Activated gamma-delta T cell treated with Interleukin-2 at 50 U/mL for 16 hours (primary cell): ENCODE measurements at places on chromosomes 2 and 18.

DNA sequence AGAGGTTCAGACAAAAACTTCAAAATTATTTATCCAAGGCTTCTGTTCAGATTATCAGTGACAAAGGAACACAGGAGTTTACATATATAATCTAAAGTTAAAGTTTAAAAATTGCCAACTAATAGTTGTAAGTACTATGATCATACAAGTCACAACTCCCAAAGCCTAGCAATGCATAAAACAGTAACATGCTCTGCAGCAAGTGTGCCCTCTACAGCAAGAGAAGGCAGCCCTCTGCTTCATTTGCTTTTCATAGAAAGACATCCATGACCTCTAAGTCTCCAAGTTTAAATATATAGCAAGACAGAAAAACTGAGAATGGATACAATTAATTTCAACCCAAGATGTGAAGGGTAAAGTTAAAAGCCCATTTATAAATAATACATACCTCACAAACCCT, 13.3 kb downstream of the RAB1A start:
- no peak for DNase-seq

DNA sequence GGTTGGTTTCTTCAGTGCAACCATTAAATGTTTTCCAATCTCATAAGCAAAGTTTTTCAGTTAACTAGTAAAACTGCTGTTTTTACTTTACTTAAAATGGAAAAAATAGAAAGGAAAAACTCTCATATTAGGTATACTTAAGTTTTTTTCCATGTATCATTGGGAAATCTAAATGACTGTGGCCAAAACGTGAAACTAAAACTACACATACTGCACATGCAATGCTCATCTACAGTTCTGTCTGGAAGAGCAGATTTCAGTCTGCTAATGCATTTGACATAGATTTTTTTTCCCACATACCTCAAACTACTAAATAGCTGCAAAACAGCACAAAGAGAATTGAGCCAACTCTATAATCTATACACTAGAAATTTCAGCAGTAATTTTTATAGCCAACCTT, 62.6 kb downstream of the COL5A2 start:
- DNase-seq, result no peak

- DNase-seq, result no peak
These were observed 44.2 kb upstream of the HS6ST1 start for GRCh38 chr2:128362889-128363228.

DNA sequence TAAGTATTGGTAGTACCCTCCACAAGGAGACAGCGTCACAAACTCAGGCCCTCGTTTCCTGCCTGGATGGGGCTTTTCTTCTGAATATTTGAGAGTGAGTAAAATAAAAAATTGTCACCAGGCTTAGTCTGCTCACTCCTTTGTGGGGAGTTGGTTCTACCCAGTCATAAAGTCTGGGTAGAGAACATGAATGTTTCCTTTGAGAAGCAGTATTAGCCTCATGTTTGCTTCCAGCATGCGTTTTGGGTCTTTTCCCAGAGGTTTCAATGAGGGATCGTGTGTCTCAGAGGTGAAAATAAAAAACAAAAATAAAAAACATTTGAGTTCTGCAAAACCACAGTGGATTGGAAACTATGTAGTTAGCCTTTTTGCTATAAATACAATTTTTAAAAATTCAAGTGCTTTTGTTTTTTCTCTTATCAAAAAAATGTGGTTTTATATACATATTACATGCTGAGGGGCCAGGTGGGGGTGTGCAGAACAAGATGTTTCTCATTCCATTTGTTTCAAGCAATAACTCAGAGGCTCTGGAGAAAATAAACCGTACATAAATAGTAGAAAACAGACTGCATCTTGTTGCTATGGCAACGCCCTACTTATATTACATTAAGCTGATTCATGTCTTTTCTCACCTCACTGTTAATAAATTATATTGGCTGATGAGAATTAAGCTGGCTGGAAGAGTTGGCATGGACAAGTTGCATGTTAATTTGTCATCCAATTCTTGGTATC, 225.4 kb upstream of the FBXO11 start:
- no peak for DNase-seq
